Non-pigmented ciliary epithelial cell (primary cell): ENCODE measurements at places on chromosomes 16 and 17.

GRCh38 chr16:7350806-7351205 lies 18.2 kb downstream of the RBFOX1 start:
- DNase-seq, result no peak

- no peak for DNase-seq
Observed at GRCh38 chr17:47192554-47192953, 3.5 kb upstream of the CDC27 start.

- DNase-seq, result no peak
Observed at GRCh38 chr17:63497708-63498483, 21.0 kb downstream of the ACE start.

- no peak for DNase-seq
Observed at GRCh38 chr17:82339634-82340580, 6.3 kb upstream of the SECTM1 start.

DNA sequence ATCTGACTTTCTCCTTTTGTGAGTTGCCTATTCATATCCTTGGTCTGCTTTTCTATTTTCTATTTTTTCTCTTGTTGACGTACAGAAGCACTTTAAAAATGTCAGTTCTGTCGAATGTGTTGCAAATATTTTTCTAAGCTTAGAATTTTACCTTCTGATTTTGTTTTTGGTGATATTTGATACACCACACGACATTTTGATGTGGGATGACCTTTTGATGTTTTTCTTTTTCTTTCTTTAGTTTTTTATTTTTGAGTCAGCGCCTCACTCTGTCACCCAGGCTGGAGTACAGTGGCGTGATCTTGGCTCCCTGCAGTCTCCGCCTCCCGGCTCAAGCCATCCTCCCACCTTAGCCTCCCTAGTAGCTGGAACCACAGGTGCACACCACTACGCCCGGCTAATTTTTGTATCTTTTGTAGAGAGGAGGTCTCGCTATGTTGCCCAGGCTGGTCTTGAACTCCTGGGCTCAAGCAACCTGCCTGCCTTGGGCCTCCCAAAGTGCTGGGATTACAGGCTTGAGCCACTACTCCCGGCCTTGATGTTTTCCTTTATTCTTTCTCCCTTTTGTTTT lies 39.6 kb downstream of the WSB1 start:
- no peak for DNase-seq

DNA sequence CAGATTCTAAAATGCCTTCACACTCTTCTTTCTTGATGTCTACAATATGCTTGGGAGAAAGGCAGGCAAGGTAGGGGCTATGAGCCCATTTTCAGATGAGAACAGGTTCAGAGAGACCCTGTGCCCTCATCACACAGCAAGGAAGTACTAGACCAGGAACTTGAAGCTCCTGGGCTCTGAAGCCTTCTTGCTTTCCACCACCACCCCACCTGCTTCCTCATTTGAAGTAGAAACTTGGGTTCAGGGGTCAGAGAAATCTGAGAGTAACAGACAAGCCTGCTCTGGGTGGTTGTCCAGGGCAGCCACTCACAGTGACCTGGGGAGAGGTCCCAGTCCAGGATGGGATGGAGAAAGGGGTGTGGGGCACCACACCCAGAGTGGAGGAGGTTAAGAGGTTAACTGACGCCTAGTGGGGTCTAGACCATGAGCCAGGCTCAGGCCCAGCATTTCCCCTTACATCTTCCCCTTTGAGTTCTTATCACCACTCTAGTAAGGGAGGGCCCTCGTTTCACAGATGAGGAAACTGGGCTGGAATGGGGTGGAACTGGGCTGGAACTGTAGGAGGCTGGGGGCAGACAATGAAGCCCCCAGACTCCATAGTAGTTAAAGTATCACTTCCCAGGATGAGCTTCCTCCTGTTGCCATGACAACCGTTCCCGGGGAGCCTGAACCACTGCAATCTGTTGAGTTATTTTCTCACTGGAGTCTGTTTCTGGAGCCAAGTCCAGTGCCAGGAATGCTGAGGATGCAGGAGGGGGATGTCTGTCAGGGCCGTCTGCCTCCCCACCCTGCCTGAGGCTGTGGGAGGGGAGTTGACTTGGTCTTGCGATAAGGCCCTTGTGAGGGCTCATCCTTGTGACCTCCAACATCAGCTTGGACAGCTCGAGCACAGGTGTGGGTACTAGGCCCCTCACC lies 16.2 kb upstream of the PHF12 start:
- no peak for DNase-seq

GRCh38 chr16:58020628-58021521 lies 4.7 kb upstream of the MMP15 start:
- no peak for DNase-seq

GRCh38 chr17:38742411-38743308 lies 5.5 kb downstream of the PCGF2 start:
- peak; percentile 56 for DNase-seq

GRCh38 chr17:55386796-55387332 lies 34.8 kb downstream of the MMD start:
- DNase-seq, result no peak
